Sigmoid colon (tissue), 7 donors: ENCODE measurements at places on chromosomes 12 and 14. TPM values are rescaled to one million over a fixed set of nuclear protein-coding genes. Genes with fewer than 3 reads are reported as not detected.
A peak's percentile ranks its signal among the peaks of the same experiment; 100 is the strongest.

GRCh38 chr14:22039938-22040780, 366.5 kb upstream of the OR4E1 start:
- no peak for DNase-seq

DNA sequence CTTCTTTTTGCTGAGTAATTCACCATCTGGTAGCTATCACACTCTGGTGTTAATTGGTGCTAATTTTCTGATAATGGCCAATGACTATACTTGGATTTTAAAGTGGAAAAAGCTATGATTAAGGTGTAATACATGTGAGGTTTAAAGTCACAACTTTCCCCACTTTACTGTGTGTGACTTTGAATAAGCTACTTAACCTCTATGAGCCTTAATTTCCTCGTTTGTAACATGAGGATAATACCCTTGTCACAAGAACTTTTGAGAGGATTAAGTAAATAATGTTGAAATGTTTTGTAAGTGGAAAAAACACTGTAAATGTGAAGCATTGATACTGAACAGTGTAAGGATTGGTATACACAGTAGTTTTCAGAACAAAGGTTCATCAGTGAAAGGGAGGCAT, 65.3 kb downstream of the MSRB3 start:
- DNase-seq, result no peak

GRCh38 chr14:70023871-70024270, 144.7 kb downstream of the SMOC1 start:
- no peak for DNase-seq

- no peak for DNase-seq
These were observed 200.5 kb upstream of the SFSWAP start for GRCh38 chr12:131510431-131510830.

- DNase-seq, result no peak
These were observed 43.5 kb downstream of the TMX1 start for GRCh38 chr14:51283402-51284085.

- DNase-seq, result no peak
These were observed 47.7 kb downstream of the CLMN start for GRCh38 chr14:95272057-95272456.

GRCh38 chr12:15627995-15628945, 160.9 kb downstream of the EPS8 start:
- no peak for DNase-seq

- DNase-seq, result no peak
These were observed 820 bp upstream of the SMAGP start for GRCh38 chr12:51270951-51271518.

DNA sequence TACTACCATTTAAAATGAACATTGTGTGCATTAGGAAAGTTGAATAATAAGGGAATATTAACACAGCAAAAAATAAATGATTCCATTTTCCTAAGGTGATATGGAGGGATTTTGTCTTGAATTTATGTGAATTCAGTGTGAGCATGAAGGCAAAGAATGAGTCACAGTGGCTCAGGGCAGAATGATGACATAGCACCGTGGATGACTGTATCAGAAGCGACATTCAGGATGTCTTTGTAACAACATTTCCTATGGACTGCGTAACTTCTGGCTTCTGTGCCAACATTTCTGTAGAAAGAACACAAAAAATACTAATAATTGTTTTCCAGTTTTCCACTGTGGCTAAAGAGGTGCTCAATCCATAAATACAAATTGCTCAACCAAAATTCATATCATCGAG, 54.6 kb downstream of the TTC8 start:
- no peak for DNase-seq

GRCh38 chr14:55936691-55937090, 181.5 kb upstream of the PELI2 start:
- DNase-seq, result no peak

- peak; percentile 45 for DNase-seq
These were observed 35.7 kb downstream of the NRDE2 start for GRCh38 chr14:90295870-90296516.

GRCh38 chr12:12636641-12637040, 25.0 kb downstream of the CREBL2 start:
- DNase-seq, result no peak

GRCh38 chr12:124147575-124147974, 147.3 kb upstream of the RFLNA start:
- DNase-seq, result no peak

GRCh38 chr12:52418576-52419110, 12.5 kb upstream of the KRT82 start:
- no peak for DNase-seq

DNA sequence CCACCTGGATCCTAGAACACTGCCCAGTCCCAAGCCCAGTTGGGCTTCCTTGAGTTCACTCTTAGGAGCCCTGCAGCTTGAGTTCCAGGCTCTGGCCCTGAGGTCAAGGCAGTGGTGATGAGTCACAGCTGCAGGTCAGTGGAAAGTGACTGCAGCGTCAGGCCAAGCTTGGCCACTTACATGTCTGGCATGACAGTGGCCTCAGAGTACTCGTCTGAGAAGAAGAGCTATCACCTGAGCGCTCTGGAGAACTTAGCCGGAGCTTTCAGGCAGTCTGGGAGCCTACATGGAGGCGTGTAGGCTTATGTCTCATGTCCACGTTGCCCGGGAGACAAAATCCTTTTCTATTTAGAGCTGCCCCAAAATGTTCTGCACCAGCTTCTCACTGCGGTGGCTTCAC, 75.6 kb downstream of the ARL6IP4 start:
- DNase-seq, result no peak

DNA sequence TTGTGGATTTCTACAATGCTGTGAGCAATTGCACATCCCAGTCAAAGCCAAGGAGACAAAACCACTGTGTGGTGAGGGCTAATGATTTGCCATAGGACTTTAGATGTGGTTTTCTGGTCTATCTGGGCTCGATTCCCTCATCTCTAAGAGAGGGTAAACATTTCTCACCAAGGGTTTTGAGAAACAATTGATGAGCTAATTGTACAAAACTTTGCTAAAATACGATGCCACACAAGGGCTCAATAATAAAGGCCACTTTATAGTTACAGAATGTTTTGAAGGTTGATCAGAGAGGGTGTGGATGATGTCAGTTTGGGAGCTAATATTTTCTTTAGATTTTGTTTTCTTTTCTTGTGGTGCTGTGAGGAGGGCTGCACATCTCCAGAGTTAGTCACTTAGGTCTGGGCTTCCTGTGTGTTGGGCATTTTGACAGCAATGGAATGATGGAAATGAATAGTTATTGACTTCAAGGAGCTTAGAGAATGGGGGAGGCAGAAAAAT, 60.8 kb upstream of the SLC38A4 start:
- no peak for DNase-seq

- DNase-seq, result no peak
These were observed 120.7 kb downstream of the HECTD4 start for GRCh38 chr12:112261559-112261958.

GRCh38 chr12:31600252-31600651, 9.3 kb upstream of the DENND5B start:
- DNase-seq, result no peak

DNA sequence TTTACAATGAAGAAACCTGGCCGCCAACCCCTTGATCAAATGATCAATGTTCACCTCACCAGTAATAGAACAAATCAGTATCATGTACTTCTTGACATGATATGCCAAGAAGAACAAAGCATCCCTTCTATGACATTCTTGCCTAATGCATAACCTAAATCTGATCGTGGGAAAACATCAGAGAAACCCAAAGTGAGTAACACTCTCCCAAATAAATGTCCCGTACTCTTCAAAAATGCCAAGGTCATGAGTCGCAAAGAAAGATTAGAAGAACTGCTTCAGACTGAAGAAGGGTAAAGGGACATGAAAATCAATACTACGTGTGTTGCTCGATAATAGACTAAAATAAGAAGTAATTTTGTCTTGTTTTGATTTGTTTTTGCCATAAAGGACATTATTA, 11.4 kb upstream of the SLC25A3 start:
- no peak for DNase-seq

DNA sequence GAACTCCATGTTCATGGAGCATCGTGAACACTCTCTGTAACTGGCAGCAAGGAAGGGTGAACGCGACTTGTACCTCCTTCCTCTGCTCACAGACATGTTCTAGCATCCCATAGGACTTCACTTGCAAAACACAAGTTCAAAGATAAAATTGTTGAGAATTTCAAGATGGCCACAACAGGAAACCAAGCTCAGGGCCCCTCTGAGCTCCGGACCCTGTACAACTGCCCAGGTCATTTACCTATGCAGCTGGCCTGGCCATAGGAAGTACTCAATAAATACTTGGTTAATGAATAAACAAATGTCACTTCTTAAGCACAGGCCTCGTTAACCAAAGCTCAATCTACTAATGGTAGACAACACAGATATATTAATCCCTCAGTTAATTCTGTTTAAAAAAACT, 11.7 kb upstream of the PPP4R4 start:
- DNase-seq, result no peak

DNA sequence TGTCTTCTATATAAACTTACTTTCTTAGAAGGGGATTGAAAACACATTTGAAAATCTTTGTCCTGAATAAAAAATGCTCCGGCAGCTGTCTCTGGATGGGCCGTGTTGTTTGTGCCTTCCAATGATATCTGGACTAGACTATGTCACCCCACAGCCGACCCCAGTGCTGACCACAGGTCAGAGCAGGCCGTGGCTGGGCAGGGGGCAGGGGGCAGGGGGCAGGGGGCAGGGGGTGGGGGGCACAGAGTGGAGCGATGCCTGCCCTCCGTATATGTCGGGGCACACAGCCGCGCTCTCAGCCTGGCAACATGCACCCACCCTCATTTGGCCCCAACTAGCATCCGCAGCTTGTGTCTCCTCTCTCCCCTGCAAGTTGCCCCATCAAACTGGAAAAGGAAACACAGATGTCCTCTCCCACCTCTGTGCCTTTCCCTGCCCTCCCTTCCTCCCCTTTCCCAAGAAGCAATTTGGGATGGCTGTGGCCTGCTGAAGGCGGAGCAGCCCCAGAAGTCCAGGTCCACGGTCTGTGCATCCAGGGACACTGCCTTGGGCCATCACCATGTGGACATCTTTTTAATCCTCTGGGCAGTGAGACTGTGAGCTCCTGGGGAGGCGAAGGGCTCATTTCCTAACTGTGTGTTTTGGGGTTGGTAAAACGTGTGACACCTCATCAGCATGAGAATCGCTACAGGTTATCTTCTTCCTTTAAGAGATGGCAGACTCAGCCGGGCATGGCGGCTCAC, 295.7 kb upstream of the RTL1 start:
- DNase-seq, result peak; percentile 36

- peak; percentile 94 for DNase-seq
These were observed at the start of gene ENO2 for GRCh38 chr12:6914246-6914946. TSS of gene ENO2 (plus strand) at chr12:6914580. CDS start at chr12:6915833, 1,253 bp downstream.

- no peak for DNase-seq
These were observed 1.9 kb downstream of the SLC25A3 start for GRCh38 chr12:98595243-98595988.

GRCh38 chr12:1660304-1661187, 30.3 kb upstream of the ADIPOR2 start:
- peak; percentile 89 for DNase-seq

- no peak for DNase-seq
These were observed 30.7 kb downstream of the TMEM229B start for GRCh38 chr14:67457782-67458181.

GRCh38 chr12:123404581-123404980, 20.6 kb downstream of the KMT5A start:
- no peak for DNase-seq

DNA sequence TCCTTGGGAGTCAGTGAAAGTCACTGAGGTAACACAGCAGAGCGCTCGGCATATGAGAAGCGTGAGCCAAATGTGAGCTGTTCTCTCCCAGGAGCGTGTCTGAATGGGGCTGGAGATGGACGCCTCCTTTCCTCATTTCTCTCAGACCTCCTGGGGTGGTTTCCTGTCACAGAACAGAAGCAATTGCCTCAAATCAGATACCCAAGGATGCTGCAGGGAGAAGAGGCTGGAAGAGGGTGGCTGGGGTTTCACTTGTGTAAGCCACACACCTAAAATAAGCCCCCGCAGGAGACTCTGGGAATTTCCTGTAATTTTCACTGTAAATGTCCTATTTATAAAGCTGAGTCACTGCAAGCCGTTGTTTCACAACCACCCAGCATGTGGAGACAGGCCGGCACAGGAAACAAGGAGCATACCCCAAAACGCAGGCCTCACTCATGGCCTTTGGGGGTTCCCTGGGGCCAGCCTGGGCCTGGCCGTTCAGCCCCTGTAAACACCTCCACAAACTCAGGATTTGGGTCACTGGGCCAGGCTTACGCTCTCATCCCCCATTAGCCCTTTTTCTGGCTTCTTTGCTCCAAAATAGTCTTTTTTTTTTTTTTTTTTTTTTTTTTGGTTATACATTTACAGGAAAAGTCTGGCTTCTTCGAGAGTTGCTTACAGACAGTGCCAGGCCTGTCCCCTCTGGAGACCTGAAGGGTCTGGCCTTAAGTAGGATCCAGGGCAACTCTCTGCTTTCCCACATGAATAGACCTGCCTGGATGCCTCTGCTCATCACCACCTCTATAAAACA, 55.3 kb downstream of the VCPKMT start:
- peak; percentile 86 for DNase-seq

SERPINA1 gene
- 6.4 TPM for total RNA-seq

IL26 gene
- total RNA-seq, result 0.36 TPM

A2ML1 gene
- total RNA-seq, result not detected

TRAF3 gene
- total RNA-seq, result 9.5 TPM

HOXC10 gene
- total RNA-seq, result not detected

PLEKHD1 gene
- total RNA-seq, result 0.16 TPM

ANG gene
- 24.3 TPM for total RNA-seq

TRMT61A gene
- 20.2 TPM for total RNA-seq

L3HYPDH gene
- total RNA-seq, result 31.5 TPM

SRRM4 gene
- total RNA-seq, result not detected

GDF3 gene
- total RNA-seq, result not detected
